ENCODE measurements at places on chromosomes 3 and 15.

GRCh38 chr3:177058648-177059047 is 138.6 kb downstream of the TBL1XR1 start:
- DNase-seq: no peak

- DNase-seq: no peak
These were observed 17.1 kb upstream of the EHHADH start for GRCh38 chr3:185270956-185271332.

- no peak for DNase-seq
These were observed 113.5 kb downstream of the RAB11A start for GRCh38 chr15:65982627-65983322.

- DNase-seq: no peak
These were observed 2.2 kb downstream of the TYRO3 start for GRCh38 chr15:41561104-41561776.

- no peak for DNase-seq
These were observed 6.9 kb downstream of the NSMCE3 start for GRCh38 chr15:29262738-29263137.

DNA sequence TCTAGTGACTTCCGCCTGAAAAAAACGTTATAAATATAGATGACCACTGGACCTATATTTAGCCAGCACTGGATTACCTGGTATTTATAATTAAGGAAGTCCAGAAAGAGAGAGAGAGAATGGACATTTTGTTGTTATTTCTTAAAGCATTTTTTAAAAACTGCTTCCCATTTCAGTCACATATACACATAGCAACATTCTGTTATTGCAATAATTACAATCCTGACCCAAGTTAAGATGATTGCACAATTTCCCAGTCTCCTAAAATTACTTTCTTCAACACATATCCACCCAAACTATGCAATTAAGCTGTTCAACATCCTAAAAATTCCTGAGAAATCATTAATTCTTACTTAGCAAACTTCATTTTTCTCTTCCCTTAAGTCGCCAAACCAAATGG is 37.7 kb downstream of the PCSK6 start:
- no peak for DNase-seq

- DNase-seq: no peak
These were observed 113.7 kb upstream of the RPL32 start for GRCh38 chr3:12954891-12955650.

DNA sequence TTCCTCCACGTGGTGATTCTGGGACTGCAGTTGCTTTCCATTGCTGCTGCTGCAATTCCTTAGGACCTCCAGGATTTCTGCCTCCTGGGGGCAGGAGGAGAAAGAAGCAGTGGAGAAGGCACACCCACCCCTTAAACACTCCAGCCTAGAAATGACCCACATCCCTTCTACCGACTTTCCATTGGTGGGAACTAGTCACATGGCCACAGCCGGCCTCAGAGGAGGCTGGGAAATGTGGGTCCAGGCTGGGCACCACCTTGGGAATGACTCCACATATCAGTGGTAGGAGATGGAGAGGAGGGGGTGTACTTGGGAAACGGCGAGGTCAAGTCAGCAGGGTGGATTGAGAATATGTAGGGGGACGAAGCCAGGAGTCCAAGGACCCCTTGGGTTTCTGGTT is 269.4 kb upstream of the CTDSPL start:
- no peak for DNase-seq

GRCh38 chr3:55708921-55709320 is 221.8 kb upstream of the WNT5A start:
- DNase-seq: no peak

DNA sequence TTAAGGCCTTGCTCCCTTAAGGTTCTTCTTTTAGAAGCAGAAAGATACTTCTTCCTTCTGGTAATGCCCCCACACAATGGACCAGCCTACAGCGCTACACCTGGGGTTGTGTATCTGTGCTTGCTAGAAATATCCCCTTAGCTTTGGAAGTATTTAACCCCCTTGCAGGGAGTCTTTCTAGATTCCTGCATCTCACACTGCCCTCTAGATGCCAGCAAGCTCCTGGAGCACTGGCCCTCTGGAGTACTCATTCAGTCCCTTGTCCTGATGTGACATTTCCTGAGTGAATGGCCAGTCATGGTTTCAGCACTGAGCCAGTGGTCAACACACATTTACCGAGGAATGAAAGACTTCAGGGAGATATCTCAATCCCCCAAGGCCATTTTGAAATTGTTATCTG is 30.4 kb upstream of the RBP2 start:
- no peak for DNase-seq

DNA sequence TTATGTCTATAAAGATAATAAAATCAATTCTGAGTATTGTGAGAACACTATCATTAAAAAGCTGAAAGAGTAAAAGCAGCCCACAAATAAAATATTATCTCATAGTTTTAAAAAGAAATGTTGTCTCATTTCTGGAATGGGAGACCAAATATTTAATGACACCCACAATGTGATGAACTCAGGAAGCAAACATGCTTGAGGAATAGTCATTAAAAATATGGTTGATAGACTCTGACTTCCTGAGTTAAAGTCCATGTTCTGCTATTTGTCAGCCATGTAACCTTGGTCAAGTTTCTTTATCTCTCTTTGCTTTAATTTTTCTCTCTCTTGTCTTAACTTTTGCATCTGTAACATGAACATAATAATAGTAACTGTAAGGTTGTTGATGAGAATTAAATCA is 35.5 kb upstream of the CHMP2B start:
- no peak for DNase-seq

- DNase-seq: no peak
These were observed 105.4 kb downstream of the PTPRG start for GRCh38 chr3:61666615-61667330.

DNA sequence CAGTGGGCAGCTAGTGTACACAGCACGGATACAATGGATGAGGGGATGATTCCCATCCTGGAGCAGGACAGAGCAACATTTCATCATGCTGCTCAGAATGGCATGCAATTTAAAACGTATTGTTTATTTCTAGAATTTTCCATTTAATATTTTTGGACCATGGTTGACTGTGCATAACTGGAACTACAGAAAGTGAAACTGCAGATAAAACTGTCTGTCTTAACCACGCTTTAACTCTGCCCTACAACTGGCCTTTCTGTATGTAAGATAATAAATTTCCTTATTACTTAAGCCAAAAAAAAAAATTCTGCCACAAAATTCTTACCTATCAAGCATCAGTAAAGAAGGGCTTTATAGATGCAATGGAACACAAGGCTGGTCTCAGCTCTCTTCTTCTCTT is 33.4 kb downstream of the AP3S2 start:
- DNase-seq: no peak

- DNase-seq: no peak
These were observed 8.1 kb upstream of the SPG21 start for GRCh38 chr15:64997745-64998375.

DNA sequence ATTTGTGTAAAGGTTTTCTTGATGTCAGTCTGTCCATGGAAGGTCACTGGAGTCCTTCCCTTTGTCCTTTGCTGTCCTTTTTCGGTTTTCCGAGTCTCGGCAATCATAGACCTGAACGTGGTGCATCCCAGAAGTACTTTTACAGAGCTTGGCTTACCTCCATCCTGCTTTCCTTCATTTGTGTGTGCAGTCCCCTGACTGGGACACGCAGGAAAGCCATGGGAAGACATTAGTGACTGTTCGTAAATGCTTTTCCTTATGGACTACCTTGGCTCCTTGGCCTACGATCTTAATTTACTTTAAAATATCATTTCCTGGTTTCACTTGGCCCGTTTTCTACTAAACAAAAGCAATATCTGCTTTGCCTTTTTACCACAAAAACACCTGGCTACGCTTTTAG is 328.4 kb upstream of the RARB start:
- no peak for DNase-seq

- no peak for DNase-seq
These were observed 303.0 kb downstream of the CGGBP1 start for GRCh38 chr3:87755852-87756251.

GRCh38 chr15:39474657-39475056 is 106.2 kb upstream of the THBS1 start:
- DNase-seq: no peak

GRCh38 chr15:54579855-54580254 is 601.6 kb downstream of the UNC13C start:
- DNase-seq: no peak

- DNase-seq: no peak
These were observed 48.7 kb downstream of the MYH15 start for GRCh38 chr3:108461661-108462111.
